ENCODE measurements at places on chromosomes 13 and 19.

DNA sequence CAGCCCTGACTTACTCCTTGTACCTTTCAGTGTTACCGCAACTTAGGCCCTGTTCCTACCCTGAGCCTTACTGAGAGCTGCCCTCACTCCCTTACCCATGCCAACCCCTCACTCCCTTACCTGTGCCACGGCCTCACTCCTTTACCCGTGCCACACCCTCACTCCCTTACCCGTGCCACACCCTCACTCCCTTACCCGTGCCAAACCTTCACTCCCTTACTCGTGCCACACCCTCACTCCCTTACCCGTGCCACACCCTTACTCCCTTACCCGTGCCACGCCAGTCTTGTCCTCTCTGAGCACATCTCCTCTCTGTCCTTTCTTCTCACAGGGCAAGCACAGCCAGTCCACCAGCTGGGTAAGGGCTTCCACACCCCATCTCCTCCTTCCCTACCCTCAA is 20.3 kb downstream of the AXL start:
- no peak for DNase-seq

GRCh38 chr19:35738021-35738886 is 4.0 kb downstream of the IGFLR1 start:
- no peak for DNase-seq

DNA sequence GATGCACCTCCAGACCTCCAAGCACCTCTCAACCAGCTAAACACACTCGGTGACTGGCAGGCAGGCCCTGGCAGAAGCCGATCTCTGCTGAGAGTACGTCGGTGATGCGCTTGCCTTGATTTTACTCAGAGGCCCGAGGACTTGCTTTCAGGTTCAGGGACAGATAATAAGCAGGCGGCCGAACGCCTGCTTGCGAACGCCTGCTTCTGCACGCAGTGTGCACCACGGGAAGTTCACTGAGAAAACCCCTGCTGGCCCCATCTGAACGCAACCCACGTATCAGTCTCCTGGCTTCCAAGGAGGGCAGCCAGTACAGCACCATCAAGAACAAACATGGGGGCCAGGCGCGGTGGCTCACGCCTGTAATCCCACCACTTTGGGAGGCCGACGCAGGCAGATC is 108.0 kb downstream of the STK24 start:
- no peak for DNase-seq

DNA sequence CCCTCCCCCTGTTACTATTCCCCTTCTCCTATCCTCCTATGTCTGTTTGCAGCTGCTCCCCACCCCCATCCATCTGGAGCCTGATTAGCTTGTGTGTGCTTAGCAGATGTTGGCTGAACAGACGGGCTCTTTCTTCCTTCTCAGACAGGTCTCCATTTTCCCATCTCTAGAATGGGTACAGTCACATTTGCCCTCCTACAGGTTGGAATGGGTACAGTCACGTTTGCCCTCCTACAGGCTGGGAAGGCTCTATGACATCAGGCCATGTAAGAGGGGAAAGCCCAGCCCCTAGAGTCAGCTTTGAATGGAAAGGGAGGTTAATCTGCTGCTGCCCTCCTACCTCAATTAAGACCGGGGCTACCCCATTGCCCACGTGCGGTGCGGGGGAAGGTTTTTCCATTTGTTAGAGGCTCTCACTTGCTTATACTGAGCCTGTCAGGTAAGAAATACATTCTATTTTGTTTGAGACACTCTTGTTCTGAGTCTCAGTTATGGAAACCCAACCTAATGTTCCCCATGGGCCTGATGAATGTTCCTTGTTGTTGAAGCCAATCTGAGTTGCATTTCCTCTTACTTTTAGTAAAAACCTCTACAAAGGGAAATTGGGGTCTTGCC is 2.2 kb upstream of the CLEC17A start:
- DNase-seq: no peak

GRCh38 chr13:88707646-88708045 is 1036.5 kb downstream of the SLITRK5 start:
- DNase-seq: no peak

DNA sequence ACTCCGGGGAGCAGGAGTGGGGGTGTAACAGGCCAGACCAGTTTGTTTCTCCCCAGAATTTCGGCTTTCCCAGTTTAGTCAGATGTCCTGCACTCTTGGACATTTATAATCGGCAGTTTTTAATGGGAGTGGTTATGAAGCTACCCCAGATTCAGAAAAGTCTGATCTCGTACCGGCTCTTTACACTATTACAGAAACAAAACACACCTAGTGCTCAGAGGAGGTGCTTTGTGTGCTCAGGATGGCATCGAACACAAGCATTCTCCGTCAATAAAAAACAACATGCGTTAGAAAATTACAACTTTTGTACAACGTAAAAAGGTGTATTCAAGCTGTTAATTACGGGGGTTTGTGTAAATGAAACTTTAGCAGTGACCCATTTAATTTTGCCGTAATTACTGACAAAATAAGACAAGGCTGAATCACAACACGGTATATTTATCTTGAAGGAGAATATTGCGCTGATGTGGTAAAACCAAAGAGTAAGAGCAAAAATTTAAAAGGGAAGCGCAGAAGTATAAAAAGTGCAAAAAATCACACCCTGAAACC is 6.6 kb upstream of the SOX1 start:
- no peak for DNase-seq

- DNase-seq: no peak
Measured at GRCh38 chr13:29476046-29476445, 119.4 kb downstream of the SLC7A1 start.

GRCh38 chr13:51276636-51277035 is 54.4 kb downstream of the FAM124A start:
- no peak for DNase-seq

DNA sequence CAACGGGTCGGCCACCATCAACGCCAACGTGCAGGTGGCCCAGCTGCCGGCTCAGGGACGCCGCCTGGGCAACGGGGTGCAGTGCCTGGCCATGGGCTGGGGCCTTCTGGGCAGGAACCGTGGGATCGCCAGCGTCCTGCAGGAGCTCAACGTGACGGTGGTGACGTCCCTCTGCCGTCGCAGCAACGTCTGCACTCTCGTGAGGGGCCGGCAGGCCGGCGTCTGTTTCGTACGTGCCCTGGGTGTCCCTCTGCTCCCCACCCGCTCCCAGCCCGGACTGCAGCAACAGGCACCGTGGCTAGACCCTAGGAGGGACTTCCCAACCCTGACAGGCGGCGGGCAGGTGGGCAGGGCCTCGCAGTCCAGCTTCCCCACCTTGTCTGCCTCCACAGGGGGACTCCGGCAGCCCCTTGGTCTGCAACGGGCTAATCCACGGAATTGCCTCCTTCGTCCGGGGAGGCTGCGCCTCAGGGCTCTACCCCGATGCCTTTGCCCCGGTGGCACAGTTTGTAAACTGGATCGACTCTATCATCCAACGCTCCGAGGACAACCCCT is 3.5 kb downstream of the ELANE start:
- no peak for DNase-seq

DNA sequence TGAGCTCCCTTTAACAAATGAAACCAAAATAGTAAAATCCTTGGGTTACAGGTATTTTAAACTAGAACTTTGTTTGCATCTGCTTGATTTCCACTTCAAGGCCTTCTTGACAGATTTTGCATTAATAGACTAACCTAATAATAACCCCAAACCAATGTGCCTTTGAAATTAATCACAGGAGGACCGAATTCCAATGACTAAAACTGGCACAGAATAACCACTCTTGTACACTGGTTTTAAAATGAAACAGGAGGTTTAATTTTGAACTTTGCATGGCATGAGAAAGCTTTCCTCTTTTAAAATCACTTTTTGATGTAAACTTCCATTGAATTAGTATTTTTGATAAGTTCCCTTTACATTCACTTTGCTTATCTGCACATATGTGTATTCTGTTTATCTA is 269.6 kb downstream of the SLITRK5 start:
- no peak for DNase-seq

DNA sequence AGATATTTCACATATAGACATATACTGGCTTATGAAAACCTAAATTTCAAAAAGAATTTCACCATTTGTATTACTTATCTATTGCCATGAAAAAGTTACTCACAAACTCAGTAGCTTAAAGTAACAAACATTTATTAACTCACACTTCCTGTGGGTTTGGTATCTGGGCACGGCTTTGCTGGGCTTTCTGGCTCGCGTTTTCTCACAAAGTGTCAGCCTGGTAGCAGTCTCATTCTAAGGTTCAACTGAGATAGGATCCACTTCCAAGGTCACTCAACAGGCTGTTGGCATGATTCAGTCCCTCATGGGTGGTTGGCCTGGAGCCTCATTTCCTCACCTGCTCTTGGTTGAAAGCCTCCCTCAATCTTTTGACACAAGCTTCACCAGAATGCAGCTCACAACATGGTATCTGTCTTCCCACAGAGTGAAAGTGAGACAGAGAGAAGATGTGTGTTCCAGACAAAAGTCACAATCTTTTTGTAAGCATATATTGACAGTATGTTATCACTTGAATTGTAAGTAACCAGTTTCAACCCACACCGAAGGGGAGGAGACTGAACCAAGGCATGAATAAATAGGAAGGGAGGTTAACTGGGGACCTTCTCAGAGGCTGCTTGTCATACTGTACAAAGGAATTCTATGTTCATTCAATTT is 1065.8 kb upstream of the SPRY2 start:
- DNase-seq: no peak

- DNase-seq: no peak
Measured at GRCh38 chr19:8459520-8460270, 14.9 kb downstream of the HNRNPM start.

- DNase-seq: no peak
Measured at GRCh38 chr19:52028780-52029123, 573 bp upstream of the ZNF614 start.

DNA sequence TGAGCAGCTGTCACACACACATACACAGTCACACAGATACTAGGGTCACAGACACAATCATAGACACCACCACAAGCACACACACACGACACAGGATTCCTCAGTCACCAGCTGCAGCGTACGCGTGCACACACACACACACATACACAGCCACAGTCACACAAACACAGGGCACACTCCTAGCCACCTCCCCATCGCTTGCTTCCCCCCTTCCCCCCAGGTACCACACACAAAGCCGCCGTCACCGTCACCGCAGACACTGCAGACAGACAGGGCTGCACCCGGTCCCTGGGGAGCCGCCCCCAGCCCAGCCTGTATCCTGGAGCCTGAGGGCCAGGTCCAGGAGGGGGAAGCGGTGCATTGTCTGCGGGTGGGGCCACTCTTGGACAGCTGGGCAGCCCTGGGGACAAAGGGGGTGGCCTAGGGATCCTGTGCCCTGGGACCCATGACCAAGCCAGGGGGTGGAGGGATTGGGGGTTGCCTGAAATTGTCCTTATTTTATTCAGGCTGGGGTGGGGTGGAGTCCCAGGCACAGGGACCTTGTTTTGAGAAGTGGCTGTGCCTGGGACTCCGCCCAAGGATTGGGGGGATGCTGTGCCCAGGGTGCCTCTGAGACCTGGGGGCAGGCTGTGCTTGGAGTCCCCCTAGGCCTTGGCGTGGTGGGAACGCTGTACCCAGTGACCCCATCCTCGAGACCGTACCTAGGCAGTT is 957 bp downstream of the NUMBL start:
- no peak for DNase-seq

DNA sequence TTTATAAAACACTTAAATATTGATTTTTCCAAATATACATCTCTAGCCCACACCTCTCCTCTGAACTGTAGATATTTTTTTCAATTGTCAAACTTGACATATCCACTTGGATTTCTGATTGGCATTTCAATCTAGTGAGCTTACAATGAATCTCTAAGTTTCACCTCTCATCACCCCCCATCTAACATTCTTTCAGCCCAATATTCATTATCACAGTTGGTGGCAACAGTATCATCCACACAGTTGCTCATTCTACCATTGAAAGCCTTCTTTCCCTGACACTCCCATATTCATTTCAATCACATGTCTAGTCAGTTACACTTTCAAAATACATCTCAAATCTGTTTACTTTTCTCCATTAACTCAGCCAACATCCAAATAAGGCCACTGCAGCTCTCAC is 385.2 kb downstream of the PCDH20 start:
- no peak for DNase-seq

GRCh38 chr19:1384085-1384462 is 367 bp downstream of the NDUFS7 start:
- no peak for DNase-seq

- DNase-seq: no peak
Measured at GRCh38 chr13:93270769-93271742, 44.4 kb downstream of the GPC6 start.

GRCh38 chr13:46743191-46743590 is 53.8 kb downstream of the ESD start:
- no peak for DNase-seq

DNA sequence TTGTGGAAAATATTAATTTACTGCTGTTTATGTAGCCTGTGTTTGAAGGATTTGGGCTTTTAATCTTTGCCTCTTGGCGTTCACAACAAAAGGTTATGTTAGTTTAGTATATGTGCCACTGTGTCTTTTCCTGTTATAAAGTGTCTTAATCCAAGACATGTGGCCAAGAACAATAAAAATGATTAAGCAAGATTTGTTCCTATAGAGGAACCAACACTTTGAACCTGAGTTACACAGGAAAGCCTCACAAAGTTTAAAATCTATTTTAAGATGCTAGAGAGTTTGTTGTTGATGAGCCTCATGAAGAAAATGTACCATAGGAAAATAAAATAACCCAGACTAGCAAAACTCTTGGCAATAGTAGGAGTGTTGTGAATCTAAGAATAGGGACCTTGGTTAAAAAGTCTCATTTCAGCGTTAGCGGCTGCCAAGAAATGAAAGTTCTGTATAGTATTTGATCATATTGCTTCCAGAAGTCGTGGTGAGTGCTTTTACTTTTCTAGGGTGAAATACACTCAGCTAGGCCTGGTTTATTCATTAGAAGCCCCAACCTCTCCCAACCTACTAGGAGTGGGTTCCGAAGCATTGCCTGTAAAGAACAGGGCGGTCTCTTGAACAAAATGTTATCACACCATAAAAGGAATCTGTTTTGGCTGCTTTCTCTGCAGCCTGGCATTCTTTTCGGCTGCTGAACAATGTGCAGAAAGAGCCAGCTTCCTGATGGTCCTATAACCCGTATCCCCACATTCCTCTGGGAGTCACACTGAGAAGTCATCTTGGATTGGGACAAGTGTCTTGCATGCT is 102.6 kb downstream of the LRCH1 start:
- DNase-seq: no peak

DNA sequence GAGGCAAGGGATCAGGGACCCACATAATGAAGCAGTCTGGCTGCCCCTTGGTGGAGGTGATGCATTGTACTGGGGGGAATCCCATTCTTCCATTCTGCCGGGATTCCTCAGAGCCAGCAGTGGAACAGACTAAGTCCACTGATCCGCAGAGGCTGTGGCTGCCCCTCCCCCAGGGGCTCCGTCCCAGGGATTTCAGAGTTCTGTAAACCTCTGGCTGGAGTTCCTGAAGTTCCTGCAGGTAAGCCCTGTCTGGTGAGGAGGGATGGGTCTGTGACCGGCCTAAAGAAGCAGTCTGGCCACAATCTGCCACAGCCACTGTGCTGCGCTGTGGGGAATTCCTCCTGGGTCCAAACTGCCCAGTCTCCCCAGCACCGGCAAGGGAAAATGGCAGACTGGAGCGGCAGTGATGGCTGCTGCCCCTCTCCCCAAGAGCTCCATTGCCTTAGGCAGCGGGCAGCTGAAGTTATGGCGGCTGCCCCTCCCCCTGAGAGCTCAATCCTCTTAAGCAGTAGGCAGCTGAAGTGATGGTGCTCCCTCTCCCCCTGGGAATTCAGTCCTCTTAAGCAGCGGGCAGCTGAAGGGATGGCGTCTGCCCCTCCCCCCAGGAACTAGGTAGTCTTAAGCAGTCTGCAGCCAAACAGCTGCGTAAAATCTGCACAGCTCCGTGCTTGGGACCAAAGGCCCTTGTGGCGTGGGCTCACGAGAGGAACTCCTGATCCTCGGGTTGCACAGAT is 155.7 kb downstream of the PCDH17 start:
- no peak for DNase-seq

GRCh38 chr19:18514800-18515682 is 6.8 kb downstream of the ELL start:
- DNase-seq: peak; percentile 85
